Activated naive CD4-positive, alpha-beta T cell treated with anti-CD3 and anti-CD28 coated beads for 36 hours (primary cell): ENCODE measurements at places on chromosomes 11 and 22. TPM values are rescaled to one million over a fixed set of nuclear protein-coding genes. Genes with fewer than 3 reads are reported as not detected.

POU2AF2 gene
- not detected for total RNA-seq

DNA sequence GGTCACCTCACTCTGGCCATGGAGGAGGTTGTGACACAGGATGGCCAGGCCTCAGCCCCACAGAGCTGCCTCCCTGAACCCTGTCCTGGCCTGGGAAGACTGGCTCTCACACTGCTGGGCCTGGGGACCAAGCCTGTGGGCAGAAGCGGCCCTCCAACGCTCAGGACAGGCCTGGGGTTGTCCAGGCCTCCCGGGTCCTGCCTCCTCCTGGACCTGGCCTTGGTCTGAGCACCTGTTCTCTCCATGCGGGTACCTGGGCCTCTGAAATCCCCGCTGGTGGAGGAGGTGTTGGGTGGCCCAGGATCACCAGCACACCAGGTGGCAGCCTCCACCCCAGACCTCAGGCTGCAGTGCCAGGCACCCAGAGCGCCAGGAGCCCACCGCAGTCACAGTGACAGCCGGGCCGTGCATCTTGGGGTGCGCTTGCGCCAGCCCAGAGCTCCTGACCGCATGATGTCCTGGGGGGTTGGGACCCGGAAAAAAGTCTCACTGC is 16.1 kb upstream of the PIM3 start:
- peak overlapping the region; percentile 60 for H3K4me3 ChIP-seq
- no peaks in the 10 kb centered on the region for H3K27me3 ChIP-seq
- peak overlapping the region; percentile 66 for H3K27ac ChIP-seq
- DNase-seq, result no peak

OR52I2 gene
- not detected for total RNA-seq

SPTBN2 gene
- 1.8 TPM for total RNA-seq

DNA sequence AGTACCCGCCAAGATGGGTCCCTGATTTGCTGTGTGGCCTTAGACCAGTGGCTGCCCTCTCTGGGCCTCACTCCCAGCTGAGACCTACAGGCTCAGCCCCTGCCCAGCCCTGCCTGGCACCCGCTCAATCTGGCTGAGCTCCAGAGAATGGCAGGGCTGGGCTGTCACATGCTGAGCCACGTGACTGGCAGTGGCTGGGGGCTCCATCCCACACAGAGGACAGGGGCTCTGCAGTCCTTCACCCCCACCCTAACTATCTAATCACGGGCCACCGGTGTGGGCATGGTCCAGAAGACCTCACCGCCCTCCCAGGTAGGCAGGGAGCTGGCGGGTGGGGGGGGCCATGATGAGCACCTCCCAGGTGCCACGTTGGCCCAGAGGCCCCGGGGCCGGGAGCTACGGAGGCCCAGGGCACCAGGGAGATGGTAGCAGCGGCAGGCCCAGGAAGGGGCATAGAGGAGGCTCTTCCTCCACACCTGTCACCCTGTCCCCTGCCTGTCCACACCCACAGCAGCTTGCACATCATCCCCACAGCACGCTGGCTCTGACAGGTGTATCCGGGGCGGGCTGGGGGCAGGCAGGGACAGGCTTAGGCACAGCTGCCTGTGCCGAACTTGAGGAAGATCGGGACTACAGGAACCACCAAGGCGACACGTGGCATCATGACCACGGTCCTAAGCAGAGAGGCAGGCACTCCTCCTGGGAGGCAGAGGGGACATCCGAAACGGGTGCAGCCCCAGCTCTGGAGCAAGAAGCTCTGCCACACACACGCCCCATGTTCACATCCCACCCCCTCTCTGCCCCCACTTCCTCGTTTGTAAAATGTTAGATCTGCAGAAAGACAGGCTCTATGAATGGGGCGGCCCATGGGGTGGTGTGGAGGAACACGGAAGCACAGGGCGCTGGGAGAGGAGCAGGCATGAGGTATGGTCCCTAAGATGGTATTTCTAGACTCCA is 1.5 kb upstream of the ALDH3B1 start:
- no peaks in the 10 kb centered on the region for H3K36me3 ChIP-seq
- H3K4me1 ChIP-seq, result peaks cover 16% of the 10 kb centered on the region
- DNase-seq, result no peak
- peaks cover 4% of the 10 kb centered on the region for H3K27me3 ChIP-seq
- H3K4me3 ChIP-seq, result no peak overlapping the region
- no peak overlapping the region for H3K27ac ChIP-seq

CRYBB3 gene
- total RNA-seq, result not detected

- H3K4me3 ChIP-seq, result no peak overlapping the region
- no peaks in the 10 kb centered on the region for H3K4me1 ChIP-seq
- DNase-seq, result no peak
- H3K27me3 ChIP-seq, result no peaks in the 10 kb centered on the region
Measured at GRCh38 chr22:35728639-35729308, 11.1 kb downstream of the APOL5 start.

GRCh38 chr22:33792832-33793231 is 127.4 kb downstream of the LARGE1 start:
- DNase-seq, result no peak
- H3K4me3 ChIP-seq, result no peak overlapping the region
- H3K27ac ChIP-seq, result no peak overlapping the region

C1QTNF4 gene
- total RNA-seq, result not detected

DNA sequence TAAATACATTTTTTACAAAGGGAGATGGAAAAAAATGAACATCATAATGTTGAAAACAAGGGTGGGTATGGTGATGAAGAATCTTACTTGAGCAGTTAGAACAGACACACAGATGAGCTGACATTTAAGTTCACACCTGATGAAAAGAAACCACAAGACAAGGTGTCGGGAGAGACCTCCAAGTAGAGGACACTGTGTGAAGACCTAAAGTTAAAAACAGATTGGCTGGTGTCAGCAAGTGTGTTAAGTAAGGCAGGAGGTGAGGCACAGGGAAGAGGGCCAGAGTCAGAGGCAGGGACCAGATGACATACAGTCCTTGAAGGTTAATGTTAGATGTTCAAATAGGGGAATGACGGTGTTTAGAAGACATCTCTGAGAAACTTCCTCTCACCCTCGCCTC is 236.8 kb downstream of the FAT3 start:
- H3K4me1 ChIP-seq, result no peaks in the 10 kb centered on the region
- H3K4me3 ChIP-seq, result no peak overlapping the region
- no peak overlapping the region for H3K27ac ChIP-seq
- no peaks in the 10 kb centered on the region for H3K36me3 ChIP-seq

DNA sequence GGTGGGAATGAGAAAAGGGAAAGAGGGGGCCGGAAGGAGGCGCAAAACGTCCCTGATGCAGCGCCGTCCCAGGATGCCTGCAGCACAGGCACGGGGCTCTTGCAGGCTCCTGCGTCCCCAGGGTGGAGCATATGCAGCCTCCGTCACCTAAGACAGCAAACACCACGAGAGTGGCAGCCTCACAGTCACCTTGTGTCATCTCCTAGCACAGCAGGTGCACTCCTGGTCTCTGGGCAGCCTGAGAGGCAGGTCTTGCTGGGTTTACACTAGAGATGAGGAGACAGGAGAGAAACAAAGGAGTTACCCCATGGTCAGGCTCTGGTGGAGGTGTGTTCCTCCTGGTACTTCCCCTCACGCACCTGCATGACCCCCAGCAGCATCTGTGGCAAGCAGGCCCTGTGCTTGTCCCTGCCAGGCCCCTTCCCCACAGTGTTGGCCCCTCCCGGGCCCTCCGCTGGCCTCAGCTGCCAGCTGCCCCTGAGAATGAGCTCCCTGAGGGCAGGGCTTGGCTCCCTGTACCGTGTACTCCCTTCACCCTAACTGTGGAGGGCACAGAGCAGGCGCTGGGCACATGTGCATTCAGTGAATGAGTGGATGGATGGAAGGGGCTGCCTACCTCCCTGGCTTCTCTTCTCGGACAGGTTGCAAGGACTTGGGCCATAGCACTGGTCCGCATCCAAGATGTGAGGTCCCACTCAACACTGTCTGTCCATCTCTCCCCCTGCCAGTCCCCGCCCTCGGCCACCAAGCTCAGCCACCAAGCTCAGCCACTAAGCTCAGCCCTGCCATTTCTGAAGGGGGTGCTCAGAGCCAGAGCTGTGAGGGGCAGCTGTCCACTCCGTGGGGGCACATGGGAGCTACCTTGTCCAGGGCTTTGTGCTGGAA is 988.6 kb downstream of the BRD1 start:
- no peak overlapping the region for H3K27ac ChIP-seq
- no peak for DNase-seq
- no peaks in the 10 kb centered on the region for H3K36me3 ChIP-seq
- no peak overlapping the region for H3K4me3 ChIP-seq
- H3K27me3 ChIP-seq, result peaks cover 5% of the 10 kb centered on the region
- H3K4me1 ChIP-seq, result no peaks in the 10 kb centered on the region
